GOT3 (cell line): ENCODE measurements at places on chromosomes 6 and 20.

GRCh38 chr6:24551139-24551538, 56.4 kb downstream of the ALDH5A1 start:
- no peak for DNase-seq

DNA sequence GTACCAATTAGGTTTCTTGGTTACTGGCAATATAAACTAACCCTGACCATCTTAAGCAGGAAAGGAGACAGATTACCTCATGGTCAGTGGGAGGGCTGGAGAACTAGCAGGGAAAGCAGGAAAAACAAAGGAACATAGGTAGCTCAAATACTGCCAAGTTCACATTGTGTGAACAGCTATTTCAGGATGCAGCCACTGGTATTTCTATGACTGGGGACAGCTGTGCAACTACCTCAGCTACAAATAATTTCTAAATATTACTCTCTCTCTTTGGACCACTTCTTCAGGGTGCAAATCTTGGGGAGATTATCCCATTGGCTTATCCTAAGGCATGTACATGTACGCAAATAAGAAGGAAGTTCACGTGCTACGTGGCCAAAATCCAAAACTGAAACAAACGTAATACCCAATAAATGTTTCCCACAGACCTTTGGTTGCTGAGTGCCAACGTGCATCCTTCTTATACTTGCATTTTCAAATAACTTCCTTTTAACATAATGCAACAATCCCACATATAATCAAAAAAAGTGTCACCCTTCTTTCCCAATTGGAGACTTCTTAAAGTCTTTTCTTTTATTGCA, 180.9 kb downstream of the PHF3 start:
- no peak for DNase-seq

GRCh38 chr6:45714741-45715507, 300.7 kb downstream of the CLIC5 start:
- DNase-seq, result no peak

GRCh38 chr6:105433723-105434122, 30.8 kb upstream of the PREP start:
- no peak for DNase-seq

DNA sequence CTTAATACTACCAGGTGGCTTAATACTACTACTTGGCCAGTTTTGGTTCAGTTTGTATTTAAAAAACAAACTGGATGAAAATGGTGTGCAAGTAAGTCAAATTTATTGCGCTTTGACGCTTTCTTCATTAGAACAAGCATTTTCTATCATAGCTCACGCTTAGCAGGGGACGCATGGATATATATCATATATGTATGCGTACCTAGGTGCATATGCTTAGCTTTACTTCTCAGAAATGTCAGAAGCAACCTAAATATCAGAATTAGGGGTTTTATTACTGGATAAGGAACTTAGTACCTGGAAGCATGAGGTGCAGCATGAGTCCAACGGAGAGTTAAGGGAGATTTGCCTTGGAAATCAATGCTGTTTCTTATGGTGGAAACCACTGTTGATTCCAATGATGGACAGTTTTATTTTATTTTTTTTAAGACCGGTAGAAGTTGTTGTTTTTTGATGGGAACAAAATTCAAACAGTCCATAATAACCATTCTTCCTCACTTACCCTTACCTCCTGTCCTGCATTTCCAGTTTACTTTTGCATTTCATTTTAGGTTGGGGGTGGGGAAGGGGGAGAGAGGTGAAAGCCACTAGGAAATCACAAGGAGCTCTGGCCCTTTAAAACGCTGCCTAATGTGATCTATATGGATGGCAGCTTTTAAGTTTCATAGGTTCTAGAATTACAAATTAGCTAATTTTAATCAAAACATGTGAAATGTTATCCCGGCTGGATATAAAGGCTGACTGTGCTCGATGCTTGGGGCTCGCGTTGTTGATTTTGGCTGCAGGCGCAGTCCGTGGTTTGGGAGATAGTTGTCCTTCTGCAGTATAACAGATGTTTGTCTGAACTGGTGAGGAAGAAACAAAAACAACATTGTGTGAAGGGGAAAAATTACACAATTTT, 2.1 kb downstream of the SOBP start:
- no peak for DNase-seq

- DNase-seq, result no peak
Observed at GRCh38 chr6:154352898-154353585, 3.6 kb downstream of the IPCEF1 start.

DNA sequence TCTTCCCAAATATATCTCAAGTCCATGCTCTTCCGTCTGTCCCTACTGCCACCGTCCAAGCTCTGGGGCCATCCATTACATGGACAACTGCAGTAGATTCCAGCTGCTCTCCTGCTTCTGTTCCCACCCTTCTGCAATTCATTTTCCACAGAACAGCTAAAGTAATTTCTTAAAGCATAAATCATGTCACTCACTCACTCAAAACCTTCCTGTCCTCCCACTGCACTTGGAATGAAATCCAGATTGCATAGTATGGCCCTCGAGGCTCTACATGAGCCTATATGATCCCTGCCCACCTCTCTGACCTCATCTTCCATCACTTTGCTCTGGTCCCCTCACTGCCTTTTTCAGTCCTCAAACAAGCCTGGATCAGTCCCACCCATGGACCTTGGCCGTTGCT, 10.9 kb downstream of the PHACTR2 start:
- DNase-seq, result no peak

DNA sequence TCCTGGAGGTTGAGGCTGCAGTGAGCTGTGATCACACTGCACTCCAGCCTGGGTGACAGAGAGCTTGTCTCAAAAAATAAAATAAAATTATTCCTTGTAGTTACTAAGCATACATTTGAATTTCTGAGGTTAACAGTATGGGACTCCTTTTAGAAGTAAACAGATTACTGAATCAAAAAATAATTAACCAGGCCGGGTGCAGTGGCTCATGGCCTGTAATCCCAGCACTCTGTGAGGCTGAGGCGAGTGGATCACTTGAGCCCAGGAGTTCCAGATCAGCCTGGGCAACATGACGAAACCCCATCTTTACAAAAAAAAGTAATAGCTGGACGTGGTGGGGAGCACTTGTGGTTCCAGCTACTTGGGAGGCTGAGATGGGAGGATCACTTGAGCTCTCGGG, 22.1 kb upstream of the EEF1A1 start:
- DNase-seq, result no peak

GRCh38 chr6:79201143-79201542, 33.3 kb downstream of the HMGN3 start:
- DNase-seq, result no peak

- no peak for DNase-seq
Observed at GRCh38 chr20:58088625-58089024, 139.8 kb downstream of the ANKRD60 start.

DNA sequence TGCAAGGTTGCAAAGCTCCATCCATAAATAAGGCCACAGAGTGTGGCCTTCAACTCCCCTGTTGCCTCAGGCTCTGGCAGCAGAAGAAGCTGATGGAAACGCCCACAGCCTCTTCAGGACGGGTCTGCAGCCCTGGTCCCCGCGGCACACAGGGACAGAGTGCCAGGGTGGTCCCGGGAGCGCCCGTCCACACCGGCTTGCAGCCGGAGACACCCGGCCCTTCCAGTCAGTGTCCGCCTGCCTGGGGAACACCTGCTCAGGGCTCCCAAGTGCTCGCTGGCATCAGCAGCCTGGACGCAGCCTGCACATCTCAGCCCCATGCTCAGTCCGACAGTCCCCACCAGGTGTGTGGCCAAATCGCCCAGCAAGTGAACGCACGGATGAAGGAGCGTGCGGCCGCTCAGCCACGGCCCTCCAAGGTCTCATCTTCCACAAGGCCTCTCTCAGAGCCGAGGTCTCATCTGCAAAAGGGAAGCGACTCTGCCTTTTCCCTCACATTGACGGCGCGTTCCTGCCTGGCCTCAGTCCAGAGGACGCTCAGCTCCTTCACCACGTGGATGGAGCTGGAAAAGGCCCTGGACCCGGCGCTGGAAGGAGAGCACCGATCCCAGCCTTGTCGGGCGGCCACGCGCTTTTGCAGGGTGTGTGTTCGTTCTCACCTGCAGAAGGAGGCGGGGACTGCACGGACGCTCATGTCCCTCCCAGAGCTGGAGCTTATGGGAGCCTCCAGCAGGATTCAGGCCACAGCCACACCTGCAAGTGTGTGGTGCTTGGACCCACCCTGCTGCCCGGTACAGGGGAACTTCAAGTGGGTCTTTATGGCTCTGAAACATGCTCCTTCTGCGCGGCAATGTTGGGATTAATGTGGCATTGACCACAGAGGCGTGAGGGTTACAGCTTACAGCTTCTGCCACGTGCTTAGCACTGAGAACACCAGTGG, 180.4 kb downstream of the DLL1 start:
- no peak for DNase-seq

DNA sequence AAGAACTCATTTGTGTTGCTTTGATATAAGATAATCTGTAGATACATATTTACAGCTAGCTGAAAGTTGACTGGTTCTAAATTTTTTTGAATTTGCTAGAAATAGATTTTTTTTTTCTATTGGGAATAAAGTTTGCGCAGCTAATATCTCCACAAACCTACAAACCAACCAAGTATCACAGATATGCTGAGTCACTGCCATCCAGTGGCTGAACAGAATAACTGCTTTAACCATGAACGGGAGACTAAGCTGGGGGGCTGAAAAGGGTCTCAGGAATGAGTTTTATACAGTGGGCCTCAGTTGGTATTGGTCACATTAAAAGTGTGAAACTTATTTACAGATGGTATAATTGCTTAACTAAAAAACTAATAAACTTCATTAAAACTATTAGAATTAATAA, 326.7 kb upstream of the CNR1 start:
- DNase-seq, result no peak

- no peak for DNase-seq
Observed at GRCh38 chr6:31287619-31288018, 15.7 kb upstream of the HLA-C start.

GRCh38 chr6:159646116-159646515, 46.9 kb downstream of the SOD2 start:
- DNase-seq, result no peak

- no peak for DNase-seq
Observed at GRCh38 chr20:34824806-34825529, 483 bp downstream of the NCOA6 start.

DNA sequence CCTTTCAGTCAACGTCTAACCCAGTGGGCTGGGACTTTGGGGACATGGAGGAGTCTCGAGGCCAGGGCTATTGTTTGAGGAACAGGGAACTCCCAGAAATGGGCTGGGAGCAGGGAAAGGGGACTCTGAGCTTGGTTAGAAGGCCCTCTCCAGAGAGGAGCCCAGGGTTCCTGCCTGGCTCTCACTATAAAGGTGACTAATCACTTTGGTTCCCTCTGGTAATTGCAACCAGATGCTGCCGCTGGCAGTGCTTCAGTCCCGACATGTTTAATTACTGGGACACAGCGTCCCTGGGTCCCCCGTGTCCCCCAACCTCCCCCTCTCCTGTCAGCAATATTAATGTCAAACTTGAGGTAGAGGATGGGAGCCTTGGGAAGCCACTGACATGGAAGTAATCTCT, 5.0 kb upstream of the GDF5 start:
- peak; percentile 47 for DNase-seq

DNA sequence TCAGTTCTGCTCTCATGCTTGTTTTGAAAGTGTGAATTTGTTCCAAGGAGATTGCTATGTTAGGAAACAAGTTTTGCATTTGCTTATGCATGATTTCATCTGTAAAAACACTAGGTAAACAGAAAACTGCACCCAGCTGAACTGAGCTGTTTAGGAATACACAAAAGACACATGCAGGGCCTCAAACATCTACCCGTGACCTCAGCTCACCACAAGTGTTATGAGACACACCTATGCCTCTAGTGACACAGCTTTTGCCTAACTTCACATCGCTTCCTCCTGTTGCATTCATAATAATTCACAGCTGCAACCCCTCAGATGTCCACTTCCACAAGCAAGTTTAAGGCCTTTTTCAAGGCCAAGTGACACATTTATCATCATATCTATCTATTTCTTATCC, 98.0 kb upstream of the SLC24A3 start:
- no peak for DNase-seq

GRCh38 chr6:8006208-8006607, 58.0 kb downstream of the BLOC1S5 start:
- no peak for DNase-seq

GRCh38 chr6:47209632-47210031, 100.1 kb downstream of the TNFRSF21 start:
- DNase-seq, result no peak

GRCh38 chr6:157088841-157089240, 234.5 kb downstream of the TMEM242 start:
- DNase-seq, result no peak

DNA sequence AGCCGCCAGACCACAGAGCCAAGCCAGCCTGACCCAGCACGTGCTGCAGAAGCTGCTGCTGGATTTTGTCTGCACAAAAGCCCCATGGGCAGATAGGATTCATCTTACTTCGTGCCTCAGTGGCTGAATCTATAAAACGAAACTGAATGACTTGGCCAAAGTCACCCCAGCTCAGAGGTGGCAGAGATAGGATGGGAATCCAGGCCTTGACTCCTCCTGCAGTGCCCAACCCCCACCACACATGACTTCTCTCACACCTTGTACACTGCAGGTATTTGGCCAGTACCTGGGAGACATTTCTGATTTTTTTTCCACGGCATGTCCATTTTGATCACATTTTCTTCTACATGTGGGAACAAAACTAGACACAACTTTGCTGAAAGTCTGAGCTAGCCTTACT, 182.1 kb downstream of the ANKRD60 start:
- DNase-seq, result no peak

- no peak for DNase-seq
Observed at GRCh38 chr20:44166008-44166407, 21.0 kb downstream of the JPH2 start.

- DNase-seq, result no peak
Observed at GRCh38 chr20:49285813-49286494, 8.1 kb upstream of the ZNFX1 start.

- DNase-seq, result no peak
Observed at GRCh38 chr20:35339007-35339406, 46.8 kb upstream of the FAM83C start.

- no peak for DNase-seq
Observed at GRCh38 chr20:52859156-52859876, 112.8 kb upstream of the TSHZ2 start.

- no peak for DNase-seq
Observed at GRCh38 chr20:63697868-63698545, 1.6 kb downstream of the TNFRSF6B start.

DNA sequence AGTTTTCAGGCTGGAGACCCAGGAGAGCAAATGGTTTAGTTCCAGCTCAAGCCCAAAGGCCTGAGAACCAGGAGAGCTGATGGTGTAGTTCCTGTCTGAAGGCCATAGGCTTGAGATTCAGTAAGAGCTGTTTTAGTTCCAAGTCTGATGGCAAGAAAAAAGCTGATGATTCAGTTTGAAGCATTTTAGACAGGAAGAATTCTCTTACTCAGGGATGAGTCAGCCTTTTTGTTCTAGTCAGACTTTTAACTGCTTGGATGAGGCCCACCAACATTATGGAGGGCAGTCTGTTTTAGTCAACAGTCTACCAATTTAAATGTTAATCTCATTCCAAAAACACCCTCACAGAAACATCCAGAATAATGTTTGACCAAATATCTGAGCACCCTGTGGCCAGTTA, 2.5 kb downstream of the ZSCAN26 start:
- no peak for DNase-seq

- no peak for DNase-seq
Observed at GRCh38 chr6:20117474-20117873, 94.8 kb downstream of the MBOAT1 start.

- peak; percentile 83 for DNase-seq
Observed at GRCh38 chr20:3795511-3796468, at the start of gene CDC25B. CDC25B (plus strand) TSS chr20:3796310; CDS start chr20:3796532, 222 bp downstream.
